Chondrocyte (in vitro differentiated cells): ENCODE measurements at places on chromosomes 11 and 22. TPM values are rescaled to one million over a fixed set of nuclear protein-coding genes. Genes with fewer than 3 reads are reported as not detected.

DNA sequence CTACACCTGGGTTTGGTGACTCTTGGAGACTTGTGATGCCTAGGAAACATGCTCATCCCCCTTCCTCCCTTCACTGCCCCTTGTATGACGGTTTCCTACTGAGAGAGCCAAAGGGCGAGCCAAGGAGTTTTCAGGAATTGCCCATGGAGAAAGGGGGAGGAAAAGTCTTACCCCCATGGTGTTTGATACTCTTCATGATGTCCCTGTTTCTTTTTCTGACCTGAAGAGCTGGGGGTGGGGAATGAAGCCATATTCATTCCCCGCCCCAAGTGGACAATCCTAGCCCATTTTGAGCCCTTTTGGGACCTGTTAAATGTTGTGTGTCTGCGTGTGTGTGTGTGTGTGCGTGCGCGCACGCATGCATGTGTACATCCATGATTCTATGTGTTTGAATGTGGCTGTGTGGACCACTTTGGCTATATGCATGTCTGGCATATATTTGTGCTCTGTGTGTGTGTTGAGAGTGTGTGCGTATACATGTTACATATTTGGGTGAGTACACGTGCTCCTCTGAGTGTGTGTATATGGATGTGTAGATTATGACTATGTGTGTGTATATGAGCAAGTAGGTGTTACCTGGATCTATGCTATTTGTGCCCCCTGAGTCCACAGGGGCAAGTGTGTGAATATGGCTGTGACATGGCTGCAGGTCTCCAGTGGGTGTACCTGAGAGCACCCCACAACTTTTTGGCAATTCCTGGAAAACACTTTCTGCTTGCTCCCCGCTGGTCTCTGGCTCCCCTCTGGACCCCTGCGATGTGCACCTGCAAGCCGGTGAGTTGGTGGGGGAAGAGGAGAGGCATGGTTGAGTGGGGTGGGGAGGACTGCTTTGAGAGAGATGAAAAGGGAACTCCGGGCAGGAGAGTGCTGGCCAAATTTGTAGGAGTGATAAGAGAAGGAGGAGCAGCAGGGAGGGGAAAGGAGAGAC is 24.6 kb downstream of the OTOG start:
- H3K27me3 ChIP-seq, result peaks cover 37% of the 10 kb centered on the region
- no peak overlapping the region for H3K4me3 ChIP-seq
- H3K27ac ChIP-seq, result no peak overlapping the region
- no peaks in the 10 kb centered on the region for H3K36me3 ChIP-seq

DNA sequence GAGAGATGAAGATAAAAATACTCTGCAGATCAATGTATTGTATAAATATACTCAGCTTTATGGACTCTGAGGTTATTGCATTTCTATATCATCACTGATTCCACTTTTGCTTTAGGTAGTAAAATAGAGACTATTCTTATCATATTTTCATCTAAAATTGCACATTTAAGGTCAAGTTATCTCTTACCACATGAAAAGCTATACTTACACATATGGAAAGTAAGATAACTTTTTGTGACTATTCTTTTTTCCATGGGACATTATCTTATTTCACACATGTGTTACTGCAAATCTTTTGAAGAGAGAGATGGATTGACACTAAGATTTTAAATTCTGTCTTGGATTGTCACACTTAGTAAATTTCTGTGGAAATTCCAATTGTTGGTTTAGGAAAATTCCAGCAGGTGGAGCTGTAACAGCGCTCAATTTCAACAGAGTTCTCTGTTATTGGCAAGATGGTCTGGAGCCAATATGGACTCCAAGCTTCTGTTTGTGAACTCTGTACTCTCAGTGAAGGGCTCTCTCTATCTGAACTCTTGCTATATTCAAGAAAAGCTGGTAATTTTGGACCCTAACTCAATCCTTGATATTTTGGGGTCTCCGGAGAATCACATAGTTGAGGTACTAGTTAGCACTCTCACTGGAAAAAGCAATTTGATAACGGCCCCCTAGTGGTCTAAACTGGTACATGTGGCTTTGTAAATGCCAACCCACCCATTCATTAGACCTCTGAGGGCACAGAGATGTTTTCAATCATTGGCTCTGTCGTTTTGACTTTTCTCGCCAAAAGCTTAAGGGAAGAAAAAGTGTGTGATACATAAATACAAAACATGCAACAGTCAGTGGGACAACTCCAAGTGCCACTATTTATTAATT is 429.7 kb downstream of the ETS1 start:
- H3K27ac ChIP-seq, result no peak overlapping the region
- DNase-seq, result no peak
- peak overlapping the region; percentile 58 for H3K4me3 ChIP-seq

- no peak overlapping the region for H3K4me3 ChIP-seq
- H3K4me1 ChIP-seq, result peaks cover 4% of the 10 kb centered on the region
- H3K36me3 ChIP-seq, result no peaks in the 10 kb centered on the region
- H3K27ac ChIP-seq, result no peak overlapping the region
These were observed 74.5 kb downstream of the TTC28 start for GRCh38 chr22:28604966-28605761.

GRCh38 chr11:117023178-117023577 is 75.0 kb downstream of the SIK3 start:
- no peaks in the 10 kb centered on the region for H3K36me3 ChIP-seq
- peaks cover 14% of the 10 kb centered on the region for H3K4me1 ChIP-seq
- no peak for DNase-seq

DNA sequence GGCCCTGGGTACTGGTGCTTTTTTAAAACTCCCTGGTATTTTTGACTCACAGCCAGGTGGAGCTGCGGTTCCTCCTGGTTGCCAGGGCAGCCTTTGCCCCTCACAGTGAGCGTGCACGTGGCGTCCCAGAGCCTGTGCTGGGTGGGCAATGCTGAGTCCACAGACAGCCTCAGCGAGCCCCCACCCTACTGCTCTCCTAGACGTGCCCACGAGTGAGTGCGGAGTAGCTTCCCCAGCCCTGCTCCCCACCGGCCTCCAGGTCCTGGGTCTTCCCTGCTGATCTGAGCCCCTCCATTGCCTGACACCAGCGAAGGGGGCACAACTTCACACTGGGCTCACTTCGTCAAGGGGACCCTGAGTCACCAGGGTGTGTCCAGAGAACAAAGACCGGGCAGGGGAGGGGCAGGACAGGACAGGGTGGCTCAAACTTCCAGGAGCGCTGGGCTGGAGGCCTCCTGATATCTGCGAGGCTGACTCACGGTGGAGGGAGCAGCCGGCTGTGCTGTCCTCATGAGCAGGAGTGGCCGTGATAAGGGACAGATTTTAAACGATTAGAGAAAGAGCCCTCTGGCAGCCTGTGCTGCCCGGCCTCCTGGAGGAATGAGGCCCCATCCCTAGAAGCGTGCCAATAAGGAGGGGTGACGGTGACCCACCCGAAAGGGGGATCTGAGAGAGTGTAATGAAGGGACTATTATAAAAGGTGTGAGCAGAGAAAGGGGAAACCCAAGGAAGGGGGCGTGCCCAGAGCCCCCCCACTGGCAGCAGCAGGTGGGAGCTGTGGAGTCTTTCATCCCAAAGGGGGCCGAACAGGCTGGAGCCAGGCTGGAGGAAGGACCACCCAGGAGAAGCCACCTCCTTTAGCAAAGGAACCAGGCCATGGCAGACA is 129.3 kb upstream of the FGF3 start:
- H3K27ac ChIP-seq, result peak overlapping the region; percentile 69
- peak; percentile 75 for DNase-seq
- peaks cover 3% of the 10 kb centered on the region for H3K27me3 ChIP-seq
- H3K36me3 ChIP-seq, result no peaks in the 10 kb centered on the region
- H3K4me1 ChIP-seq, result peaks cover 18% of the 10 kb centered on the region
- H3K4me3 ChIP-seq, result no peak overlapping the region

GRCh38 chr11:95485115-95485900 is 254.3 kb upstream of the SESN3 start:
- peak overlapping the region; percentile 29 for H3K27ac ChIP-seq
- DNase-seq, result no peak
- H3K4me1 ChIP-seq, result peaks cover 31% of the 10 kb centered on the region
- H3K4me3 ChIP-seq, result no peak overlapping the region

- no peaks in the 10 kb centered on the region for H3K27me3 ChIP-seq
- H3K4me3 ChIP-seq, result no peak overlapping the region
- peak; percentile 30 for DNase-seq
- H3K27ac ChIP-seq, result no peak overlapping the region
These were observed 12.5 kb downstream of the MADD start for GRCh38 chr11:47282462-47282861.

- DNase-seq, result no peak
- no peaks in the 10 kb centered on the region for H3K4me1 ChIP-seq
- no peak overlapping the region for H3K27ac ChIP-seq
These were observed 4.1 kb downstream of the APOA4 start for GRCh38 chr11:116819049-116819448.

- no peak overlapping the region for H3K4me3 ChIP-seq
- H3K27ac ChIP-seq, result no peak overlapping the region
- DNase-seq, result no peak
- peaks cover 5% of the 10 kb centered on the region for H3K4me1 ChIP-seq
- H3K36me3 ChIP-seq, result no peaks in the 10 kb centered on the region
- peaks cover 8% of the 10 kb centered on the region for H3K27me3 ChIP-seq
These were observed 154.2 kb upstream of the NAV2 start for GRCh38 chr11:19558189-19558986.

DNA sequence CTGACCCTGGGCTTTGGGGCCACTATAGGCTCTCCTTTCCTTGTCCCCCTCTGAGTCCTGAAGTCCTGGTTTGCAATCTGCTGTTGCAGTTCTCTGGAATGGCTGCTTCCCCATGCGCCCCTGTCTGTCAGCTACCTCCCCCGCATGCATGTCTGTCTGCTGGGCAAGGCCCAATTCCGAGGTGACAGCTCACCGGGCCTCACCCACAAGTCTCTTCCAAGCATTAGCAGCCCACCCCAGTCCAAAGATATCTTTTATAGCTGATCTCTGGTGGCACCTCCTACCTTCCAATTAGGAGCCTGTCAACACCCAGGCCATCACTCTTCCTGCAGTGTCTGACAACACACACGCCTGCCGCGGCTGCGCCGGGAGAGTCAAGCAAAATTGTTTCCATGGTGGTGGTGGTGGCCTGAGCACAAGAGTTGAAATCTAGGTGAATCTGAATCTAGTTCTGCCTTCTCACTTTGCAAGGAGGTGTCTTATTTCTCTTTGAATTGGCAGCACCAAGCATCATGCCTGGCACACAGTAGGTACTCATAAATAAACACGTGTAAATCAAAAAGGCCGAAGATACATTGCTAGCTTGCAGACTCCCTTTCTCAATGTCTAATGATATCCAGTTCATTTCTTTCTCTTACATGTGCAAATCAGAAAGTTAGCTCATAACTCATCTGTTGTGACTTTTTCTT is 1.2 kb upstream of the LMO2 start:
- no peak overlapping the region for H3K4me3 ChIP-seq
- no peak overlapping the region for H3K27ac ChIP-seq
- H3K27me3 ChIP-seq, result peaks cover 6% of the 10 kb centered on the region
- H3K4me1 ChIP-seq, result peaks cover 6% of the 10 kb centered on the region
- no peak for DNase-seq

- no peak for DNase-seq
- no peak overlapping the region for H3K27ac ChIP-seq
- H3K4me1 ChIP-seq, result peaks cover 37% of the 10 kb centered on the region
- H3K36me3 ChIP-seq, result peaks cover 5% of the 10 kb centered on the region
- H3K27me3 ChIP-seq, result no peaks in the 10 kb centered on the region
- no peak overlapping the region for H3K4me3 ChIP-seq
These were observed 22.4 kb downstream of the ENDOD1 start for GRCh38 chr11:95111923-95112540.

The MS4A7 gene
- total RNA-seq, result not detected in 3 replicates

The MYOD1 gene
- total RNA-seq, result not detected in 3 replicates

The IL17REL gene
- 0.17 to 0.23 TPM in 2 of 3 replicates, not detected in the other for total RNA-seq

The SLC43A1 gene
- 5.2 to 5.6 TPM (median 5.3 TPM) in 3 replicates for total RNA-seq
